NCI-H226 (cell line): ENCODE measurements at places on chromosomes 3 and 15.

GRCh38 chr3:23776352-23776891 lies 29.3 kb upstream of the UBE2E1 start:
- no peak for DNase-seq

DNA sequence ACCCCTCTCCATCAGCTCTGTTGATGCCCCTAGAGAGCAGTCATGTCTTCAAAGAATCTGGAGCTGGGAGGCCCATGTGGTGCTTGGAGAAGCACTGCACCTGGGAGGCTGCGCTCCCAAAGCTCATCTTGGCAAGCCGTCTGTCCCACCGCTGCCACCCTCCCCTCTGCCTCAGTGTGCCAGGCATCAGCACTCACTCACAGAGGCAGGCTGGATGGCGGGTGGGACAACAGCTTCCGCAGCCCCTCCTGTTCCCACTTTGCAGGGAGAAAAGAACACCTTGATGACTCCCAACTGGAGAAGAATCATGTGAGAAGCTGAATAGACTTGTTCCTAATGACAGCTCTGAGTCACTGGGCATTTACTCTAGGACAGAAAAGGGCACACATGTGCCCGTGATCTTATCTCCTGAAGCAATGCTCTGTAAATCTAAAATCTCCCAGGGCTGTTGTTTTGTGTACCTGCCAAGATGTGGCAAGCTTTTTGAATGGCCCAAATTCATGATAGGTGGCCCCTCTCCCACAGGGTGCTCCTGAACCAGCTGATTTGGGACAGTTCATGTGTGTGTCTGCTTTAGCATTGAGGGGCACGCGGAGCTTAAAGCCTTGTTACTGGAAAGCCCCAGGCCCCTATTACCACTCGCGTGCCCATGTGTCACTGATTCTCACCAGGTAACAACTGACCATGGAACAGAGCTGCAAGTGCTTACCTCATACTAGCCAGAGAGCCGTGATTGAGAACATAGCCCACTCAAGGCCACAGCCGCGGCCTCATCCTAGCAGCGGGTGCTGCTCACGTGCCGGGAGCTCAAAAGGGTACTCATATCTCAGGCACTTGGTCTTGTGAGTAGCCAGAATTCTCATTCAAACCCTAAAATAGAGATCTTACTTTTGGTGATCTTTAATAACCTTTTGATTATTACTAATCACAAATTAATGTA lies 104.4 kb downstream of the DNAJB8 start:
- DNase-seq = no peak

DNA sequence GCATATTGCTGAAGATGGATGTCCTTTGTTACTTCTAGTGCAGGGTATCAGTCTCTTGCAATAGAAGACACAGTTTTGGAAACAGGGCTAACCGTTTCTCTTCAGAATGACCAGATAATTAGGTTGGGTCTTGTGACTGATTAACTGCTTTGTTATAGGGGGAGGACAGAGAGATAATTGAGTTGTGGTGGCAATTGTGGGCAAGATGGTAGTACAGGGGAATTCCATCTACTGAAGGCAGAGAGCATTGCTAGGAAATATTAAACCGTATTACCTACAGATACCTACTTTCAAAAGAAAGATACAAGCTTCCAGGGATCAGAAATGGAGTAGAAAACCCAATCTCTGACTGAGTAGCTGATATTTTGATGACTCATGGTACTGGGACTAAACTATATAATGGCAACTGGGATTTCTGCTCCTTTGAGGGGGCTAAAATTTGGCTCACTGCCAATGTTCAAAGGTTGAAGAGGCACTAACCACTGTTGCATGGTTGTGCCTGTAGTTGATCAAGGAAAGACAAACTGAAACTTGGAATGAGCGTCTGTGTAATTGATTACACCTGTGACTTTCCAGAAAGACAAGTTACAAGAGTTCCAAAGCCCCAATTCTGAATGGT lies 4.2 kb downstream of the PRR23B start:
- no peak for DNase-seq

DNA sequence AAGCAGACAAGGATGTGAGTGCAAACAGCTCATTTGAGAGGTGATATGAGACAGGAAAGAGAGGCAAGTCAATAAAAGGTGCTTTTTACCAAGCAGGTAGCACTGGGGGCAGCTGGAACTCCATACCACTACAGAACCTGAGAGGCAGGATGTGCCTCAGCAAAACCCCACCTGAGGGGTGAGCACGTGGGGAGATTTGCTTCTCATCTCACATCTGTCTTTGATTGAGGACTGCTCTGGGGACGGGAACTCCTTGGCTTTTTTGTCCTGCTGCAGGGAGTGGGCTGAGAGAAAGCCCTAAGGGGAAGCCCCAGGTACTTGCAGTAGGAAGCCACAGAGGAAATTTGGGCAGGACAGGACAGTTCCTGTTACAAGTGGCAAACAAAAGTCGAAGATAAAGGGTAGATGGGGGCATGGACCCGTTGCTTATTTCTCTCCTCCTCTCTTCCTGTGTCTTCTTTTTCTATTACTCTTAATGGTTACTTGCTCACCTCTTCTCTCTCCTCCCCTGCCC lies 27.1 kb downstream of the CFAP161 start:
- DNase-seq = no peak

DNA sequence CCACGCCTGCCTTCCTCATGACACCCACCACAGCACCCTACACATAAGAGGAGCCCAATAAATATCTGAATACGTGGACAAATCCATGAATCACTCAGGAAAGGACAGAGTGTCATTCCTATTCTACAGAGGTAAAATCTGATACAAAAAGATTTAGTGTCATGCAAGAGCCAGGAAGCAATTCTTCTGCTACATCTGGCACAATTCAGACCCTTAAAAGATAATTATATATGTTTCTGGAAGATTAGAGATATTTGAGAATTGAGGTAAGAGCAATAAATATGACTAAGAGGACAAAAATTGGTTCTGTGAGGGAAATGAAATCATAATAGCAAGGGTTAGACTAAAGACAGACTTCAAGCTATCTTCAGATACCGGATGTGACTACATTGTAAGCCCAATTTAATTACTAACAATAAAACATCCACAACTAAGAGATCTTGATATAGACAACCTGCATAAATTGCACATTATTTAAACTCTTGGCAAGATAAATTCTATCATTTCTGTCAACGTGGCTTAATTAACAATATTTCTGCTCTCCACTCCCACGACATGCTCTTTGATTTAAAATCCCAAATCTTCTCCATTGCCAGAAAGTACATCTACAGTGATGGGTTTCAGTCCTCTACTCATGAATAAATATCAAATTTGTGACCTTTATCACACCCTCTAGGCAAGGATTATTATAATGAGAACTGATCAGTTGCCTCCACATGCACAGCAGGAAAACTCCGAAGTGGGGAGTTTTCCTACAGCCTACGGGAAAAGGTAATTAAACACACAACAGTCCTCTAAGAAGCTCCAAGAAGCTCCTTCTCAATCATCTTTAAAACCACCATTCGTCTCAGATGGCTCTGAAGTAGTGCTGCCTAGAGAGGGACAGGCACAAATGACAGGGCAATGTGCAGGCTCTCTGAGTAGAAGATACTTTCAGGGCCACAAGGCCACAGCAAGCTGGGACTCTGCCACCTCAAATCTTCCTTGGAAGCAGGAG lies 32.6 kb downstream of the MB21D2 start:
- DNase-seq = peak; percentile 82
